ENCODE measurements at places on chromosomes 2 and 18.

DNA sequence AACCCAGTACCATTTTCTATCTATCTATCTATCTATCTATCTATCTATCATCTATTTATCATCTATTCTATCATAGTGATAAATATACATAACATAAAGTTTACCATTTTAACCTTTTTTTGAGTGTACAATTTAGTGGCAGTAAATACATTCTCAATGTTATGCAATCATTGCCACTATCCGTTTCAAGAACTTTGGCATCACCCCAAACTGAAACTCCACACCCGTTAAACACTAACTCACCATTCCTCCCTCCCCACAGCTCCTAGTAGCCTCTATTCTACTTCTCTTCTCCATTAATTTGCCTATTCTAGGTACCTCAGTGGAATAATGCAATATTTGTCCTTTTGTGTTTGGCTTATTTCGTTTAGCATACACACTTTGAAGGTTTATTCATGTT, 82.5 kb upstream of the KCNE4 start:
- no peak for DNase-seq
- peaks cover 3% of the 10 kb centered on the region for H3K4me1 ChIP-seq
- H3K36me3 ChIP-seq = no peaks in the 10 kb centered on the region
- no peak overlapping the region for H3K27ac ChIP-seq

DNA sequence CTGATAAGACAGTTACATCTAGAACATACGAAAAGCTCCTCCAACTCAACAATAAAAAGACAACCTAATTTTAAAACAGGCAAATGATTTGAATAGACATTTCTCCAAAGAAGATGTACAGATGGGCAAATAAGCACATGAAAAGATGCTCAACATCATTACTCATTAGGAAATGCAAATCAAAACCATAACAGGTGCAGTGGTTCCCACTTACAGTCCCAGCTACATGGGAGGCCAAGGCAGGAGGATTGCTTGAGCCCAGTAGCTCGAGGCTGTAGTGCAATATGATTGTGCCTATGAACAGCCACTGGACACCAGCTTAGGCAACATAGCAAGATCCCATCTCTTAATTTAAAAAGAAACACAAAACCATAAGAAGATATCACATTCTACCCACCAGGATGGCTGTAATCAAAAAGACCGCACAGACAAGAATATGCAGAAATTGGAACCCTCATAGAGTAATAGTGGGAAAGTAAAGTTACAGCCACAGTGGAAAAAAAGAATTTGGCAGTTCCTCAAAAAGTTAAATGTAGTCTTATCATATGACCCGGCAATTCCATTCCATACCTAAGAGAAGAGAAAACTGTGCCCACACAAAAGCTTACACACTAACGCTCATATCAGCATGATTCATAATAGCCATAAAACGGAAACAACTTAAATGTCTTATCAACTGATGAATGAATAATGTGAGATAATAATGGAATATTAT, 30.5 kb upstream of the ARMC9 start:
- H3K27ac ChIP-seq = no peak overlapping the region
- H3K36me3 ChIP-seq = peaks cover 13% of the 10 kb centered on the region
- H3K4me3 ChIP-seq = no peak overlapping the region
- H3K4me1 ChIP-seq = no peaks in the 10 kb centered on the region
- H3K27me3 ChIP-seq = no peaks in the 10 kb centered on the region

DNA sequence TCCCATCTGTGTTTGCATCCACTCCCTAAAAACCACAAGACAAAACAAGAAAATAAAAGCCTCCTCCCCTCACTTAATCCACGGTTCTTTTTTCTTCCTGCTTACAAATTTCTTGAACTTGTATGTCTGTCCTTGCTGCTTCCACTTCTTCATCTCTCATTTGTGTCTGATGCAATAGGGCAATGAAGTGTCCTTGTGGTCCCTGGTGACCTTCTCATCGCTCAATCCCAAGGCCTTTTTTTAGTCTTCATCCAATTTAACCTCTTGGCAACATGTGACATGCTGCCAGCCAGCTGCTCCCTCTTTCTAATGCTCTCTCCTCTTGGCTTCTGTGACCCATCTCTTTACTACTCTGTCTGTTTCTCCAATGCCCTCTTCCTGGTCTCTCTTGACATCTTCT, 87.6 kb downstream of the SEMA4F start:
- H3K27ac ChIP-seq = peak overlapping the region; percentile 68
- no peaks in the 10 kb centered on the region for H3K36me3 ChIP-seq
- H3K4me1 ChIP-seq = peaks cover 24% of the 10 kb centered on the region
- H3K27me3 ChIP-seq = no peaks in the 10 kb centered on the region

DNA sequence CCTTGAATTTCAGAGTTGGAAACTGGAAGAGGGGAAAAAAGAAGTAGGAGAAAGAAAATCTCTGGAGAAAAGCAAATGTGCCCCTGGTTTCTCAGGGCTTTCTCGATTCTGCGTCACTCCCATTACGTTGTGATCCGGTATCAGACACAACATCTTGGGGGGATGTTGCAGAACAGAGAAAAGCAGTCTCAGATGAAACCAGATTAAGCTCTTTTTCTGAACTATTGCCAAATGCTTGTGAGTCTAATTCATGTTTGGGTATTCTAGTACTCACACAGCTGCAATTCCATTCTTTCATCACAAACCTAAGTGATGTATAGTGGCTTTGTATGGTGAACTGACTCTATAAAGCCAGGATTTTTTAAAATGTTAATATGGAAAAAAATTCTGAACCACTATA, 233.2 kb downstream of the TCF4 start:
- H3K27me3 ChIP-seq = no peaks in the 10 kb centered on the region
- no peak overlapping the region for H3K4me3 ChIP-seq

- peaks cover 24% of the 10 kb centered on the region for H3K4me1 ChIP-seq
- no peak overlapping the region for H3K4me3 ChIP-seq
- DNase-seq = no peak
- H3K27me3 ChIP-seq = no peaks in the 10 kb centered on the region
- no peaks in the 10 kb centered on the region for H3K36me3 ChIP-seq
Observed at GRCh38 chr2:43136011-43136799, 90.2 kb downstream of the ZFP36L2 start.

- no peak overlapping the region for H3K27ac ChIP-seq
- no peak overlapping the region for H3K4me3 ChIP-seq
- H3K4me1 ChIP-seq = no peaks in the 10 kb centered on the region
- no peaks in the 10 kb centered on the region for H3K36me3 ChIP-seq
Observed at GRCh38 chr2:233832869-233833311, 21.4 kb downstream of the HJURP start.

- DNase-seq = no peak
- no peaks in the 10 kb centered on the region for H3K27me3 ChIP-seq
- no peaks in the 10 kb centered on the region for H3K36me3 ChIP-seq
- no peak overlapping the region for H3K27ac ChIP-seq
Observed at GRCh38 chr2:184633726-184634125, 35.4 kb downstream of the ZNF804A start.

DNA sequence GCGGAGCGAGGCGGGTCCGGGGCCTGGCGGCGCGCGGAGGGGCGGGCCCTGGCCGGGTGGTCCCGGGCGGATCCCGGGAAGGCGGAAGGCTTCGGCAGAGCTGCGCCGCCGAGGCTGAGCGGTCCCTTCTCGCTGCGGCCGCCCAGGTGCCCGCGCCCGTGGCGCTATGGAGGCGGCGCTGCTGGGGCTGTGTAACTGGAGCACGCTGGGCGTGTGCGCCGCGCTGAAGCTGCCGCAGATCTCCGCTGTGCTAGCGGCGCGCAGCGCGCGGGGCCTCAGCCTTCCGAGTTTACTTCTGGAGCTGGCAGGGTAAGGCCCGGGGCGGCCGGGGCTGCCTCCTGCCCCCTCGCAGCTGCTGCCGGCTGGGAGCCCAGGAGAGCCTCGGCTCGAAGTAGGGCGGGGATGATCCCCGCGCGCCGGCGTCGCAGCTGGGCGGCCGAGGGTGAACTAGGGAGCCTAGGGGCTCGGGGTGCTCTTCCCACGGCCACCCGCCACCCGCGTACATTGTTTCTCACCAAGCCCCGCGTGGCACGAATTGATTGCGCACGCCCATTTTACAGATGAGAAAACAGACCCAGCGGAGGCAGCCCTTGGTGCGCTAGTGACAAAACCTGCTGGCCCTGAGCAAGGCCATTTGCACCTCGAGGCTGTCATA, at the start of gene SLC66A3:
TSS of gene SLC66A3 (plus strand) at position 87 of the 655 bp plus-strand sequence. CDS start at position 167, 80 bp downstream.
- H3K4me1 ChIP-seq = peaks cover 10% of the 10 kb centered on the region
- no peak for DNase-seq
- no peaks in the 10 kb centered on the region for H3K36me3 ChIP-seq
- H3K27me3 ChIP-seq = no peaks in the 10 kb centered on the region
- peak within 1 kb of the TSS; percentile 87 for H3K27ac ChIP-seq

Measured in psoas muscle (tissue), 8 donors.